Stimulated activated CD8-positive, alpha-beta memory T cell treated with anti-CD3 and anti-CD28 coated beads, Interleukin-12 subunit alpha, Interleukin-12 subunit beta, amount 100 ng/mL, for 4 hours (primary cell): ENCODE measurements at places on chromosomes 3 and 15.

DNA sequence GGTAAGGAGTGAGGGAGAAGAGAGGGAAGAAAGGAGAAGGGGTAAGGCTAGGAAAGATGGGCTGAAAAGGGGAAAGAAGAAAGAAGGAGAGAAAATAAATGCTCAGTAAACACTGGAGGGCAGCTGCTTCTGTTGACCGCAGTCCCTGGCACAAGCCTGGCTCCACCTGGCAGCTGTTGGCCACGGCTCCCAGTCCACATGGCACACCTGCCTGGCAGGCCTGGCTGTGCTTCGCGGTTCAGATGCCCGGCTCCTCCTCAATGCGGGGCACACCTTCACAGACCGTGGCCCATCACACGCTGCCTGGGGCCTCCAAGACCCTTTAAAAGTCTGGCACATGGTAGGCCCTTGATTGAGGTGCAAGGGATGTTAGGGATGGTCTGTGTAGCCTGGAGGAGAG, 516.8 kb upstream of the PROK2 start:
- no peak for DNase-seq

GRCh38 chr3:81790117-81790516, 28.7 kb upstream of the GBE1 start:
- DNase-seq, result no peak

- no peak for DNase-seq
Observed at GRCh38 chr3:36743826-36744225, 20.5 kb downstream of the DCLK3 start.

DNA sequence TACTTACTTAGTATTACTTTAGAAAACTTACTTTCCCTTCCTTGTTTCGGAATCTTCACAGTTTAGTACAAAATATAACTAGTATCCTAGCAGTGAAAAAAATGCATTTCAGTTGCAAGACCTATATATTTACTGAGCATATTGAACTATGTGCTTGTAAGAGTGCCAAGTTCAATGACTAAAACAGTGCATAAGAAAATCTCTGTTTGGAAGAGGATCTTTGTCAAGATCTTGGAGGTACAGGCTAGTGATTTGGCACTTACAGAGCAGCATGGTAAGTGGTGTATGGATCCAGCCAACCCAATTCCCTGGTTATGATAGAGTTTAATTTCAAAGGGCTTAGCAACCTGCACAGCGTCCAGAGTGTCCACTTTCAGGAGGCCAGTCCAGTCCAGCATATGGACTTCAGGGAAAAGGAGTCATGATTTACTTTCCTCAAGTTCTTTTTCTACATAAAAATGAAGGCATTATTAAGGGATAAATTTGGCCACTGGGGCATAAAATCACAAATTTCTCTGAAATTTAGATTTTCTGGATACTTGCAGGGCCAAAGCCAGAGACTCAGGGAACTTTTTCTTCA, 625.8 kb upstream of the BCHE start:
- no peak for DNase-seq

GRCh38 chr3:128254967-128255366, 101.7 kb downstream of the EEFSEC start:
- no peak for DNase-seq

- DNase-seq, result no peak
Observed at GRCh38 chr15:89670971-89671560, 8.1 kb downstream of the PLIN1 start.

GRCh38 chr15:39447881-39448280, 133.0 kb upstream of the THBS1 start:
- no peak for DNase-seq

DNA sequence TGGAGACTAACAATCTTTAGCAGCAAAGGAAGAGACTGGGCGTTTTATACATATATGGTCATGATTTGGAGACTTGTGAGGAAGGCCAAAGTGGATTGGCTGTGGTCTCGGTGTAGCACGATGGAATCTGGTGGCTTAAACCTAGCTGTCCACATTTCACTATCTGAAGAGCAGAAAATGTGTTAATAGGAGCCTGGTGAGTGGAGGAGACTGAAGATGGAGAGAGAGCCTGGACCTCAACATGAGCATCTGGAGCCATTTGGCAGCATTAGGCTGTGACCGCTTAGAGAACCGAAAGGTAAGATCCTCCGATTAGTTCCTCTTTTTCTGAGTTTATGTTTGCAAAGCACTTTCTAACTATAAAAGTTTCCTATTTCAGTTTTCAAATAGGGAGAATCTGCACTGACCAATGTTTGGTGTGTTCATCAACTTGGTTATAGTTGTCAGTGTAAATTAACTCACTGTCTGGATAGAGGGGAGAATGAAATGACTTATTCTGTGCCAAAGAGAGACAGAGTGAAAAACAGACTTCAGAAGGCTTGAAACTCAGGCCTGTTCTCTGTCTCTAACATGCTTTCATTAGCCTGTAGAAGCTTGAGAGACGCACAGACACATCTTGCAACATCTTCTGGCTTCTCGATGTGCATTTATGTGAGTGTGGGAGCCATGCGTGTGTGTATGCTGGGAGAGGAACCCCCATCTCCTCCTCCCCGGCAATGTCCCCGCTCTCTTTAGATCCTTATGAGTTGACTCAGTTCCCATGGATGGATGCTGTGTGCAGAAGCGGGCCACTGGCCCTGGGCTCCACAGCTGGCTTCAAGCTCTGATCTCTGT, 244.7 kb upstream of the TBL1XR1 start:
- DNase-seq, result no peak
